RPMI8226 (cell line): ENCODE measurements at places on chromosomes 5 and 9.

GRCh38 chr9:90308691-90309090 lies 333.9 kb downstream of the DIRAS2 start:
- no peak for DNase-seq

DNA sequence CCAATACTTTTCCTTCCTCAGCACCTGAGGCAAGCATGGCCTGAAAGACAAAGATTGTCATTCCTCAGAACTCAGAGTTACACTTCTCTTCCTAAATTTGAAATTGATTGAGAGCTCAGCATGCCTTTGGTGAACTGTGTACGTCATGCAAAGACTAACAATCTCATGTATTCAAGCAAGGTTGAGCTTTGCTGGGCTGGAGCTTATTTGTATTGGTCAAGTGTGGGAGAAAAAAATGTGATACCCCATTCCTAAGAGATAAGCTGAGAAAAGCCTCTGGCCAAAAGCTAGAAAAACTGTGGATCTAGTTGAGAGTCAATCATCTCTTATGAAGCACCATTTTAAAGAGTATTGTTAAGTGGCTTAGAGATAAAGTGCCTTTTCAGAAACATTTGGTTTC lies 392.2 kb downstream of the RASEF start:
- DNase-seq = no peak

DNA sequence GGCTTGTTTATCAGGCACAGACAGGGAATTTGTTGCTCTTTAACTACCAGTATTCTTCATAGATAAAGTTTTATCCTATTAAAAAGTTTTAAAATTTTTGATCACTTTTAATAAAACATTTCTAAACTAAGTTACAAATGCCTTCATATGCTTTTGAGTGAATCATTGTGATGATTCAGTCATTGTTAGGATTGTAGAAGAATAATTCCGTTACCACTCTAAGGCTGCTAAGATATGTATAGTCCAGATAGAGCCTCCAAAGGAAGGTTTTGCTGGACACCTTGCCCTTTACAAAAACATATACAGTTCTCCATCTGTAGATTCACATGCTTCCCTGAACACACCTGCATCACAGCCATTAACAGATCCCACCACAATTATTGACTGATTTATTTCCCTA lies 233.7 kb downstream of the SPOCK1 start:
- no peak for DNase-seq

- DNase-seq = no peak
Observed at GRCh38 chr5:68544648-68545552, 329.3 kb downstream of the PIK3R1 start.

DNA sequence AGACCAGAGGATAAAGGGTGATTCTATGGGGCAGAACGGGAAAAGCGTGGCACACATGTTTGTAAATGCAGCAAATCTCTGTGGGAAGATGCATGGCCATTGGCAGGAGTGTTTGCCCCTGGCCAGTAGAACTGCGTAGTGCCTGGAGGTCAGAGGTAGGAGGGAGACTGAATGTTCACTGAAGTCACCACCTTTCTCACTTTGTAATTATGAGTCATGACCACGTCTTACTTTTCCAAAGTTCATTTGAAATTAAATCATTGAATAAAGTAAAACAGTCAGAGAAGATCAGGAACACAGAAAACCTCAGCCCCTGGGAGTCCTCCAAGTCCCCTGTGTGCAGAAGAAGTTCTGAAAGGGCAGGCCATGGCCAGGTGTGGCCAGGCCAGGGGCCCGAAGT lies 4.6 kb downstream of the PTGES start:
- no peak for DNase-seq

- no peak for DNase-seq
Observed at GRCh38 chr9:38047301-38048251, 21.5 kb downstream of the SHB start.

GRCh38 chr9:131628459-131629225 lies 83.3 kb downstream of the PRRT1B start:
- no peak for DNase-seq

DNA sequence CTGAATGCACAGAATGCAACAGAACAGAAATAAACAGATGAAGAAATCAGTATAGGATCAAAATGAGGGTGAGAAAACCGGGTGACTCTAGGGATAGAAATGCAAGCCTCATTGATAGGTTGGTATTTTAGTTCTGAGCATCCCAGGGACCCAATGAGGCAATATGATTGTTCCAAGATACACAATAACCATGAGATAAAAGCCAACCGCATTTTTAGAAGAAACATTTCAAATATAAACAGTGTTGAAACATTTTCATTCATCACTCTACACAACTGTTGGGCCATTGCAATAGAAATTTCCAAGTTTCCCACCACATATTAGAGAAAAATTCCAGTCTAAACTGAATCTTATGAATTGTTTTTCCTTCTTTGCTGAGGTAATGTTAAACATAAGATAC lies 452.3 kb upstream of the PTGER4 start:
- no peak for DNase-seq

DNA sequence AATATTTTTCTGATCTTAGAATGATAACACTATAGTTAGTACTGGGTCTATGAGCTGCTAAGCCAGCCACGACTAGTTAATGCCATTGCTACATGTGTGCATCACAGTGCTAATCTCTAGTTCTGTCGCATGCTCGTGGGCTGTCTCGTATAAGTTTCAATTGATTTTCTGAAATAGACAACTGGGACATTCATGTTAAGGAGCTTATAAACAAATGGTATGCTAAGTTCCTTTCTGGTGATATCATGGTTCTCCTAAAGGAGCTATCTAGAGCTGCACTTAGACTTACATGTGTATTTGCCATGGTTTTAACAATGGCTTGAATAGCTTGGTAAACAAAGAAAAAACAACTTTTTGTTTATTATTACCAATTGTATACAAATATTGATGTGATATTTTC lies 46.2 kb downstream of the F2RL2 start:
- DNase-seq = no peak

- no peak for DNase-seq
Observed at GRCh38 chr5:9667906-9668305, 37.8 kb upstream of the TAS2R1 start.

GRCh38 chr5:168285696-168286095 lies 5.7 kb upstream of the WWC1 start:
- DNase-seq = no peak

- DNase-seq = no peak
Observed at GRCh38 chr9:16002816-16003215, 450.0 kb downstream of the CCDC171 start.

GRCh38 chr9:17580119-17580518 lies 1.3 kb downstream of the SH3GL2 start:
- no peak for DNase-seq

- DNase-seq = no peak
Observed at GRCh38 chr9:134536101-134536900, 105.3 kb upstream of the COL5A1 start.

- no peak for DNase-seq
Observed at GRCh38 chr5:173968154-173968797, 20.7 kb upstream of the C5orf47 start.
